ENCODE measurements at places on chromosomes 7 and 10.

DNA sequence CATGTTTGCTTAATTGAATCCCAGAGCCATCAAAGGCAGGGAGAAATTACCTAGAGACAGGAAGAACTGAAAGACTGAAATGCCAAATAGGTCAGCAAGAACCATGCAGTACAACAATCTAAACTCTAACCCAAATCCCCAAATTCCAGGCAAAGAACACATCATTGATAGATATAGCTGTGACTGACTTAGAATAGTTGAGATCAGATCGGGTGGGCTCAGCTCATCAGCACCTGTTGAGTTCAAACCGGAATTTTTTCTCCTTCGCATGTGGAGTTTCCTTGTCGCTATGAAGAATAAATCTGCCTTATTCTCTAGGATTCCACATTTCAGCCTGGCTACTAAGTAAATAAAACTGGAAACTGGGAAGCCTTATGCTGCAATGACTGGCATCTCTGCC, 1.4 kb downstream of the ANKMY2 start:
- DNase-seq, result no peak

DNA sequence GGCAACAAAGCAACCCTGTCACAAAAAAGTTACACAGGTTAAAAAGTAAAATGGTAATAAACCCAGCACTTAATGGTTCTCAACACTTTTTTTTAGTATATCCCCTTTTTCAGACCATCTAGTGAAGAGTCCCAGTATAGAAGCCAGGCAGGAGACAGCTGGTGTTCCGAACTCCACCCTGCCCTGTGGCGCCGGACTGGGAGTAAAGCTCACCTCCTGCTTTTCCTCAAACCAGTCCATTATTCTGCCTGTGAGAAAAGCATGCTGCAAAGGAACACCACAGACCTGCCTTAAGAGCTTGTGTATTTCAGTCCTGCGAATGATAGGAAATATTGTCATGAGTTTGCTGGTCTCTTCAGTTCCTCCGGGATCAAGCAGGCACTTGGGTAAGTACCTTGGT, 81.0 kb downstream of the EZH2 start:
- DNase-seq, result no peak

GRCh38 chr7:30572212-30572841, 22.4 kb upstream of the GARS1 start:
- no peak for DNase-seq

DNA sequence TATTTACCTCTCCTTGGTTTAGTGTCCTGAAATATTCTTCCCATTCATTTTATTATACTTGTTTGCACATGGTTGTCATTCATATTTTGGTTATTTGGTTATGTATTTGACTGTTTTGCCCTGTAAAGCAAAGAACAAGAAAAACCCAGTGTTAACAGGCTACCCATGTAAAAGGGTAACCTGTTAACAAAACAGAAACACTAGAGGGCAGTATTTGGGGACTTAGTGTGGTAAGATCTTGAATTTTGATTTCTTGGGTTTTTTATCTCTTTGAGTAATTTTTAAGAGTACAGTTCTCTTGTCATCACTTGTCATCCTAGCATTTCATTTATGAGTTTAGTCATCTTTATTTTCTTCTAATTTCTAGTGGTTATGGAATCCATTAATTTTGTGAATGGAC, 51.3 kb downstream of the POLL start:
- DNase-seq, result no peak

GRCh38 chr10:94016727-94017714, 23.3 kb downstream of the PLCE1 start:
- no peak for DNase-seq

- DNase-seq, result no peak
These were observed 7.8 kb upstream of the CCNY start for GRCh38 chr10:35328404-35329037.

DNA sequence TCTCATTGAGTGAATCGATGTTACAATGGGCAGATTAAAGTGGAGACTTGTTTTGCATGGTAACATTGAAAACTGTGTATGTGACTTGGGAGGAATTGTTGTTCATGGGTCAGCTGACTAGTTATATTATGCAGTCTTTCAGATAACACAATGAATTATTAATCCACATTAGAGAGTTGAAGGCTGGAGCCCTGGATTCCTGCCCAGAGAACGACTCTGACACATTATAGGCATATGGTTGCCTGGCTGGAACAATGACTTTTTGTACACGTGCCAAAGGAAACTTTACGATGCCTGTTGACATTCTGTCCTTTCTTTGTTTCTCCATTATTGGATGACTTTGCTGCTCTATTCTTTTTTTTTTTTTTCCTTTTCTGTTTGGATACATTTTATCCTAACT, 52.3 kb upstream of the TMEM229A start:
- DNase-seq, result no peak

GRCh38 chr10:100356067-100357017, 9.3 kb downstream of the SCD start:
- no peak for DNase-seq

- no peak for DNase-seq
These were observed 11.9 kb downstream of the COBL start for GRCh38 chr7:51304729-51305128.

DNA sequence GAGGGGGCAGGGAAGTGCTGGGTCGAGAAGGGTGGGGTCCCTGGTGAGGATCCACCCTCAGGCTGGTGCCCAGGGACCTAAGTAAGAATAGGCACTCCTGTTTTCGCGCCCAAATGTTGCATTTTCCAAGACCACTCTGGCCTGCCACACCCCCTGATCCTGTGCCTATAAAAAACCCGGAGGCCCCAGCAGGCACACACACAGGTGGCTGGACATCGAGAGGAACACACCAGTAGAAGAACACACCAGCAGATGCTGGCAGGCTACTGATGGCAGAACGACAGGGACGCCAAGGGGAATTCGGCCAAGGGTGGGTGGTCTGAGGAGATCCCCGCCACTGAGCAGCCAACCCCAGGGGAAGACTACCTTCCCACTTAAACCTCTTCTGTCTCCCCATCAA, 633.9 kb upstream of the POT1 start:
- no peak for DNase-seq

- DNase-seq, result no peak
These were observed 34.6 kb upstream of the TPST1 start for GRCh38 chr7:66170309-66171231.

DNA sequence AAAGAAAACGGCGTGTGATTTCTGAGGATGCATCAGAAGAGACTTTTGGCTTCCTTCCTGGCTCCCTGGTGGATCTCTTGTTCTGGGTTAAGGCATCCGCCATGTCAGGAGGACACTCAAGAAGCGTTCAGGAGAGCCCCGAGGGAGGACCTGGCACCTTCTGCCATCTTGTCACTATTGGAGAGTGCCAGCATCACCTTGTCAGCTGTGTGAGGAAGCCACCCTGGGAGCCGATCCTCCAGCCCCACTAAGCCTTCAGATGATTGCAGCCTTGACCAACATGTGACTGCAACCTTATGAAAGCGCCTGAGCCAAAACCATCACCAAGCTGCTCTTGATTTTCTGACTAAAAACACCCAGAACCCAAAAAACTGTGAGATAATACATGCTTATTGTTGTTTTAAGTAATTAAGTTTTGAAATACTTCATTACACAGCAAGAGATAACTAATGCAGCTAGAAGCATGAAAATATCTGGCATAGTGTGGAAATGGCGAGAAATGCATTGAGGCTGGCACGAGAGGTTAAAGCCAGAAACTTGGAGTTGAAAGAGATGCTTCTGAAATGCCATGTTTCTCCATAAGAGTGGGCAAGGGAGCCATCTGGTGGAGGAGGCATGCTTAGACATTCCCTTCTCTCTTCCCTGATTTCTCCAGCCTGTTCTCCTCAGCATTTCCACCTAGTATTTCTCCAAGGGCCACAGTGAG, 5.4 kb upstream of the ZFYVE27 start:
- DNase-seq, result peak; percentile 31

DNA sequence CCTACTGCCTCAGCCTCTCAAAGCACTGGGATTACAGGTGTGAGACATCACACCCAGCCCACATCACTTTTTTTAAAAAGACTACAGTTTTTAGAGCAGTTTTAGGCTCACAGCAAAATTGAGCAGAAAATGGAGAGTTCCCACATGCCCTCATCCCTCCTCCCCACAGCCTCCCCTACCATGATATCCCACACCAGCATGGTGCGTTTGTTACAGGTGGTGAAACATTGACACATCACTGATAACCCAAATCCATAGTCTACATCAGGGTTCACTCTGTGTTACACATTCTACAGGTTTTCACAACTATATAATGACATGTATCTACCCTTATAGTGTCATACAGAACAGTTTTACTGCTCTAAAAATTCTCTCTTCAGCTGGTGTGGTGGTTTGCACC, 24.3 kb upstream of the TOMM7 start:
- no peak for DNase-seq

DNA sequence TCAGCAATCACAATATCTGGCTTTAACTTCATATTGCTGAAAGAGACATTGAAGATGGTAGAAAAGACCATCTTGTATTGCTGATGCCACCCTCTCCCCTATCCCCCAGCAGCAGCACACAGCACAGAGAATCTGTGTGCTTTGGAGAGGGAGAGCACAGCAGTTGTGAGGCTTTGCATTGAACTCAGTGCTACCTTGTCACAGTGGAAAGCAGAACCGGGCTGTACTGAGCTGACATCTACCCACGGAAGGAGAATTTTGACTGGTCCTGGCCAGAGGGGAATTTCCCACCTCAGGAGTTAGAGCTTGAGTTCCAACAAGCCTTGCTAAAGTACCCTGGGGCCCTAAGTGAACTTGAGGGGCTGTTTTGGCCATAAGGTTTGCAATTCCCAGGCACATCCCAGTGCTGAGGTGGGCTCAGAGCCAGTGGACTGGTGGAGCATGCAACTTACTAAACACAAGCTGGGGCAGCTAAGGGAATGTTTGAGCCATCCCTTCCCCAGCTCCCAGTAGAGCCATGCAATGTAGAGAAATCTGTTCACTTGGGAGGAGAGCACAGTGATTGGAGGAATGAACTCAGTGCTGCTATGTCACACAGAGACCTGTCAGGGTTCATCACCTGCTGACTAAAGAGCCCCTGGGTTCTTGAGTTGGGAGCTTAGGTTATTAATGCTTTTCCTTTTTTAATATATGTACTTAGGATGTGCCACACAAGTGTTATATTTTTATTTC, 62.1 kb downstream of the OR13A1 start:
- no peak for DNase-seq

- no peak for DNase-seq
These were observed 100.2 kb upstream of the SORCS1 start for GRCh38 chr10:107264742-107265141.

- no peak for DNase-seq
These were observed 360.9 kb downstream of the NEBL start for GRCh38 chr10:20535897-20536881.

- no peak for DNase-seq
These were observed 74.9 kb downstream of the NUDCD3 start for GRCh38 chr7:44415510-44415909.

- DNase-seq, result no peak
These were observed 77.7 kb downstream of the CELF2 start for GRCh38 chr10:11095374-11095801.

DNA sequence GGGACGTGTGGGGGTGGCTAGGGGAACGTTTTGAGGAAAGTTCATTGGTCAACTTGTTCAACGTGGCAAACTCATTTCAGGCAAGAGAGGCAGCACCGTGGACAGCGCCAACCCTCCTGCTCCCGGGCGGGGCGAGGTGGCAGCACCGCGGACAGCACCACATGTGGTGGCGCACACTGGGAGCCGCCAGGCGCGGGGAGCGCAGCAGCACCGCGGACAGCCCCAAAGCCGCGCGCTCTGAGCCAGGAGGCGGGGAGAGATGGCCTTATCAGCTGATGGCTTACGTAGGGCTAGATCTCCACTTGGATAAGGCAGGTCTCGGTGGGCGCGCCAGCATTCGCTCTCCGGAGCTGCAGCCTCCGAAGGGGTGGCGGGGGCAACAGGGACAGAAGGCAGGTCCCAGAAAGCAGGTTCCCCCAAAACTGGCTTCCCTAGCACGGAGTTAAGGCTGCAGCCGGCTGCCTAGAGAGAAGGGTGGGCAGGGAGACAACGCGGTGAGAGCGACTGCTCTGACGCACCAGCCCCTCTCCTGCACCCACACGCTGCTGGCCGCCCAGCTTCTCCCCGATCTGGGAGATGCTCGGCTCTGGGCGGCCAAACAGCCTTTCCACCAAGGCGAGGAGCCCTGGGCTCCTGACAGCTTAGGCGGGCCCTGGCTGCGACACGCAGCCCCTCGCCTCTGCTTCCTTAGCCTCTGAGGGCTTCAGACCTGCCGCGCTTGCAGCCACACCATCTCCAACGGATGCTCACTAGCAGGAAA, at the start of gene HTR5A:
Gene HTR5A (plus strand): TSS at position 333 of the 760 bp plus-strand sequence. CDS start 576 bp downstream, outside the sequence.
- DNase-seq, result peak; percentile 45

DNA sequence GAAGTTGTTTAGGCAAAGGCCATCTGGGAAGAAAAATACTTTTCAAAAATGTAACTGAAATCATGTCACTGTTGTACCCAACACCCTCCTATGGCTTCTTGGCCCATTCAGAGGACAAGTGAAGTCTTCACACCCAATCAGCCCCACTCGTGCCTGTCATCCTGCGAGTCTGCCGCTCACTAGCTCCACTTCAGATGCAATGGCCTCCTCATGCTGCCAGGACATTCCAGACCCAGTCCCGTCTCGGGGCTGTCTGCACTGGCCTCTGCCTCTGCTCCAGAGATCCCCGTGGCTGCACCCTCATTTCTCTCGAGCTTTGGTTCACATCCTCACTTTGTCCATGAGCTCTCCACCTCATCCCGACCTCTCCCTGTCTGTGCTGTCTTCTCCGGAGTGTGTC, 227.1 kb downstream of the KCNMA1 start:
- no peak for DNase-seq

DNA sequence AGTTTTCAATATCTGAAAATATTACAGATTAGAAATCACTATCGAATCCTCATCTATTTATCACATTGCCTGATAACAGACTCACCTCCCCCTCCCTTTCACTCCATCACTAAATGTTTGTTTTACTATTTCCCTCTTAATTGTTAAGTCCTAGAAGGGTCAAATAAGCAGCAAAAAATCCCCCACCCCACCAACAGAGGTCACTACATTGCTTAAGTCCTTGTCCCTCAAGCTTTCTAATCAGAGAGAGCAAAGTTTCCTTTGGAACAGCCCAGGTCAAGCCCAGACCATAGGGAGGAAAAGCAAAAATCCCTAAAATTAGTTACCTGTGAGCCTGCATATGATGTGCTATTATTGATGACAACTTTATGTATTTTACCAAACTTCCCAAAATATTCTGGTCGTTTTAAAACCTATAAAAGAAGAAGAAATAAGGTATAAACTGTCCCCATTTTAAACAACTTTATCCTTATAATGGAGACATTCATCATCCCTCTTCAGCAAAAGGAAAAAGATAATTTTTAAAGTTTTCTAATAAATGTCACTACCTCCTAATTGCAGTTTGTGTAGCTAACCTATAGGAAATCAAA, 95.0 kb downstream of the CNOT4 start:
- DNase-seq, result no peak

GRCh38 chr7:133618970-133619369, 366.1 kb downstream of the EXOC4 start:
- no peak for DNase-seq

DNA sequence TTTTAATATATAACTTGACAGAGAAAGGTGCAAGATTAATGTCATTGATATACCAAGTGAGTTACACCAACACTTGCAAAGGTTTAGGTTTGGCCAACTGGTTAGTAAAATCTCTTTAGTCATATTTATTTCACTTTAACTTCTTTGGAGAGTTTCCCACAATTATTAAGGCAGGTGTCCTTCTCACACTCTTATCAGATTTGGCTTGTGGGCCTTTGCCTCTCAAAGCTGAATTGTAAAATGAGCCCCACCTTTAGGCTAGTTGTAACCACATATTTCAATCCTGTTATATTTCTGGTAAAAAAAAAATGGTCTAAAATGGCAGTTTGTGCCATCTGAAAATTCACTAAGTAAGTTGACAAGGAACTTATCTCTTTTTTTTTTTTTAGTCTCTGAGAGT, 26.6 kb upstream of the FOXP2 start:
- no peak for DNase-seq
